ENCODE measurements at places on chromosomes 7 and 10.

DNA sequence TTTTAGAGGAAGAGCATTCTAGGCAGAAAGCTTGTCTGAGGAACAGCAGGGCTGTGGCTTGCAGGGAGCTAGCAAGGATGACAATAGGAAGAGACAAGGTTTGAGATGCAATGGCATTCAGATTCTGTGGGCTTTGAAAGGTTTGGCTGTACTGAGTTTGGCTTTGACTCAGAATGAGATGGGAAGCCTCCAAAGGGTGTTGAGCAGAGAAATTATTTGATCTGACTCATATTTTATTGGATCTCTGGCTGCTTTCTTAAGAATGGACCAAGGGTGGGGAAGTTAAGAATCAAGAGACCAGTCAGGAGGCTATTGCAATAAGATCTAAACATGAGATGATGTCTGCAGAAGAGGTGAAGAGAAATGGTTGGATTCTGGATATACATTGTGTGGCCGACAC, 273.2 kb downstream of the CDK14 start:
- no peak for DNase-seq

- no peak for DNase-seq
Observed at GRCh38 chr10:5064656-5065055, 29.6 kb upstream of the AKR1C3 start.

- DNase-seq = no peak
Observed at GRCh38 chr10:103926722-103927319, 8.8 kb upstream of the STN1 start.

DNA sequence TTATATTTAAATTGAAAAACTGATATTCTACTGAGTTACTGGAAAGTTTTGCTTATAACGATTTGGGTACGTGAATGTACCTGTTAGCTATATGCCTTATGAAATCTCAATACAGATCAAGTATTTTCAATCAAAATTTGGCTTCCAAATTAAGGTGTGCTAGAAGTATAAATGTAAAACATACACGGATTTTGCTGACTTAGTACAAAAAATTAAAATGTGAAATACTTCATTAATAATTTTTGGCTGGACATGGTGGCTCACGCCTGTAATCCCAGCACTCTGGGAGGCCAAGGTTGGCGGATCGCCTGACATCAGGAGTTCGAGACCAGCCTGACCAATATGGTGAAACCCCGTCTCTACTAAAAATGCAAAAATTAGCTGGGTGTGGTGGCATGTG, 11.7 kb downstream of the DNAJC1 start:
- no peak for DNase-seq

GRCh38 chr7:126809188-126809587, 443.6 kb downstream of the GRM8 start:
- DNase-seq = no peak

- no peak for DNase-seq
Observed at GRCh38 chr10:74988832-74989561, 122.5 kb upstream of the SAMD8 start.

- DNase-seq = no peak
Observed at GRCh38 chr10:90224791-90225566, 523.6 kb downstream of the KIF20B start.

GRCh38 chr7:5872326-5872725, 8.3 kb upstream of the OCM start:
- no peak for DNase-seq

DNA sequence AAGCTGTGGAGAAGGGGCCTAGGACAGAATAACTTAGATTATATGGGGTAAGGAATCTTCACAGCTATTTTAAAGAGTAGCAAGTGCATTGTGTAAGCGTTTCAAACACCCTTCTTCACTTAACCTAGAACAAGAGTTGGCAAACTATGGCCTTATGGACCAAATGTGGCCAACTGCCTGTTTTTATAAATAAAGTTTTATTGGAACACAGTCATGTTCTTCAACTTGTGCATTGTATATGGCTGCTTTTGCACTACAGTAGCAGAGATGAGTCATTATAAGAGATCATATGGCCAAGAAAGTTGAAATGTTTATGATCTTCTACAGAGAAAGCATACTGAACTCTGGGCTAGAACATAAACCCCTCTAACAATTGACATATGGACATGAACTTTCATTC, 187.8 kb downstream of the ETV1 start:
- no peak for DNase-seq

DNA sequence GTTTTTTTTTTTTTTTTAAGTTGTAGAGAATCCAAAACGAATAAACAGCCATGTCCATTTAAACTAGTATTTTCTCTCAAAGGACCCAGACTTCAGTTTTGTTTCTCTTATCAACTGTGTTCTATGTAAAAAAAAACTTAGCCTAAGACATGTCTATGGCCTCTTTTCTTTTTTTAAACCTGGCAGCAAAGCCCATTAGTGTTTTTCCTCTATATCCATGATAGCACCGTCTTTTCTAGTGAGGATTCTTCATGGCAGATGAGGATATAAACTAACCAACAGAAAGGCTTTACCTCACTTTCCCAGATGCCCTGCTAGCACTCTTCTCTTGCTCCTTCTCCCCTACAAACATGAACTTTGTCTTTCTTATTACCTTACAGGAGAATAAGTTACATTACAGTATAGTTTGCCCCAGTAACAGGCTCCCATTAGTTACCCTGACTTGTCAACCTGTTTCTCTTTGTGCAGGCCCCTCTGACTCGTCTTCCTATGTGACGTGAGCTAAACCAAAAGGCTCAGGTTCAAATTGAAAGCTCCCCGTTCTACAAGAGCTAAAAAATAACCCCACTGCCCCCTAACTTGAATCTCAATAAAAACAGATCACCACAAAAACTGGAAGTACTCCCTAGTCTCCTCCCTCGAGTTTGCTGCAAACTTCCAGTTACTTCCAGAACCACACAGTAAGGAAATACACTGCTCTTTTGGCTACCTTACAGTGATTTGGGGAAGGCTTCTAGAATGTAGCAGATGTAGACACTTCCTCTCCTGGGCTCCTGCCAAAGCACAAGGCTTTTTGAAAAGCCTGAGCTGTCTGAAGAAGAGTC, 20.1 kb downstream of the P4HA1 start:
- no peak for DNase-seq

- no peak for DNase-seq
Observed at GRCh38 chr7:14859267-14859666, 43.3 kb downstream of the DGKB start.

DNA sequence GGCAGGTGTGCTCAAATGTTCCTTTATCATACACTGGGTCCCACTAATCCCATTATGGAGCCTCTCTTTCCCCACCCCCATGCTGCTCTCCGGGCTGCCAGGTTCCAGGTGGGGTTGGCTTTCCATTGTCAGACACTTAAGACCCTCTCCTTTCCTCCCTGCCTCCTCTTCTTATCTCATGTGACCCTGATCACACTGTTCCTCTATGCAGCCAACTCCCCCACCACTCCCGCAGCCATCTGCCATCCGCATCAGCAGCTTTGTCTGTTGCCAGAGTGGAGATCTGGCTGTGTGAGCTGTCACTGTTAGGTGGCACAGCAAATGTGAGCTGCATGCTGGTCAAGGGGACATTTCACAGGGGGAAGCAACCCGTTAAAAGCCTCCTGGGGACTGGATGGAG, 391.4 kb downstream of the TNS3 start:
- no peak for DNase-seq

DNA sequence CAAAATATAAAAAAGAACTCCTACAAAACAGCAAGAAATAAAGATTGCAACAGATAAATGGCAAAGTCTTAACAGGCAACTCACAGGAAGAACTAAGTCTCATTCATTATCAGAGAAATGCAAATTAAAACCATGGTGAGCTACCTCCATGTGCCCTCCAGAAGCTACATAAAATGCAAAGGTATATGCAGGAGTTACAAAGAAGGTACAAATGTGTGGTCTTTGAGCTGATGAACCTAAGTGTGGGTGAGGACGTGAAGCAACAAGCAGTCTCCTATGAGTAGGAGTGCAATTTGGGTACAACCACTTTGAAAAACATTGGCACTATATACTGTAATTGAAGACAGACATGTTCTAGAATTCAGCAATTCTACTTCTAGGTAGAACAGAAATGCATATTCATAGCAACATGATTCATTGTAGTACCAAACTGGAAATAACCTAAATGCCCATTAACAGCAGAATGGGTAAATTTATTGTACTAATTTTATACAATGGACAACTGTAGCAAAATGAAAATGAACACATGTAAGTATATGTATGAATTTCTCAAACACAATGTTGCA, 61.6 kb upstream of the KCNMA1 start:
- no peak for DNase-seq

- DNase-seq = no peak
Observed at GRCh38 chr7:90298145-90299038, 22.7 kb downstream of the FAM237B start.

DNA sequence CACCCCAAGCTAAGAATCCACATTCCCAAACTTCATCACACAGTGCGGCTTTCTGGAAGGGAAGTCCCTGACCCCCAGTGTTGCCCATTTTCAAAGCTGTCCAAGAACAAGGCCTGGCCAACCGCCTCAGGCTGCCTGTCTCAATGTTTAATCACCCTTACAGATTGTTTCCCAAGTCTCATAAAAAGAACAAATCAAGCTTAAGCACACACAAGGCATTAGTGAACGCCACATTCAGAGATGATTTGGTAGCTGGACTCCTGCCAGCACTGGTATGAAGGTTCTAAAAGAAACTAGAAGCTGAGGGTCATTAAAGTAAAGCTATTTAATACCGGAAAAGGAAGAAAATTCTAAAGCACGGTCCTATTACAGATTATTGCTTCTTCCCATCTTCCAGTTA, 35.6 kb downstream of the C10orf90 start:
- no peak for DNase-seq

DNA sequence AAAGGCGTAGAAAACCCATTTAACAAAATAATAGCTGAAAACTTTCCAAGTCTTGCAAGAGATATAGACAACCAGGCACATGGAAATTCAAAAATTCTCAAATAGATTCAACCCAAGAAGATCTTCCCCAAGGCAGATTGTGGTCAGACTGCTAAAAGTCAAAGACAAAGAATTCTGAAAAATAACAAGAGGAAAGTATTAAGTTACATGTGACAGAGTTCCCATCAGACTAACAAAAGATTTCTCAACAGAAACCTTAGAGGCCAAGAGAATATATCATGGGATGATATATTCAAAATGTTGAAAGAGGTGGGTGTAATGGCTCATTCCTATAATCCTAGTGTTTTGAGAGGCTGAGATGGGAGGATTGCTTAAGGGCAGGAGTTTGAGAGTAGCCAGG, 59.8 kb downstream of the TMEM178B start:
- DNase-seq = no peak

DNA sequence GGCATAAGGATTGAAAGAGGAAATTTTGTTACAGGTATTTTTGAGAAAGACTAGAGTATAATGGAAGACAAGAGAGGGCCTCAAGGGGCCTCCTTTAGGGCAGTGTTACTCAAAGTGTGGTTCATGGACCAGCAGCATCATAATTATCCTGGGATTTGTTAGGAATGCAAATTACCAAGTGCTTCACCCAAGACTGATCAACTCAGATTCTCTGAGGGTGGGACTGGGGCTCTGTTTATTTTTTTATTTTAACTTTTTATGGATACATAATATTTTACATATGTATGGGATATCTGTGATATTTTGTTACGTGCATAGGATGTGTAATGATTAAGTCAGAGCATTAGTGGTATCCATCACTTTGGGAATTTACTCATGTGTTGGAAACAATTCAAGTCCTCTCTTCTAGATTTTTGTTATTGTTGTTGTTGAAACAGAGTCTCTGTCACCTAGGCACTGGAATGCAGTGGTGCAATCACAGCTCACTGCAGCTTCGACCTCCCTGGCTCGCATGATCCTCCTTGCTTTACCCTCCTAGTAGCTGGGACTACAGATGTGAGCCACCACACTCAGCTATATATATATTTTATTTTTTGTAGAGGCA, 2.2 kb upstream of the KCTD7 start:
- DNase-seq = no peak

GRCh38 chr7:111844904-111845671, 282.8 kb upstream of the IMMP2L start:
- DNase-seq = no peak

- no peak for DNase-seq
Observed at GRCh38 chr7:84617265-84618030, 422.9 kb upstream of the SEMA3A start.

DNA sequence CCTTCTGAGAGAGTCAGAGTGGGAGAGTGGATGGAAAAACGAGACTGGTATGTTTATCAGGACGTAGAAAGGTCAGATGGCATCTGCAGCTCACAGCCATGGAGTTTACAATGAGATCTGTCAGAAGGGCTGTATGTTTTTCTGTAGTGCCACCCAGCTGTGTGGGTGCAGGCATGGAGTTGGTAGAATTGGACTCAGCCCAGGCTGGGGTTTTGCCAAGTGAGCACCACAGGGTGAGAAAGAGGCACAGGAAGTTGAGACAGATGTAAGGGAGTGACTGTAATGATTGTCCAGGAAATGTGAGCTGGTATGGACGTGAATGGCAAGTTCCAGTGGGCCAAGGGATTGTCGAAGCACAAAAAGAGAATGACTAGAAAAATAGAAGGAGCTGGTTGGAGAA, 9.1 kb upstream of the ZYX start:
- no peak for DNase-seq

DNA sequence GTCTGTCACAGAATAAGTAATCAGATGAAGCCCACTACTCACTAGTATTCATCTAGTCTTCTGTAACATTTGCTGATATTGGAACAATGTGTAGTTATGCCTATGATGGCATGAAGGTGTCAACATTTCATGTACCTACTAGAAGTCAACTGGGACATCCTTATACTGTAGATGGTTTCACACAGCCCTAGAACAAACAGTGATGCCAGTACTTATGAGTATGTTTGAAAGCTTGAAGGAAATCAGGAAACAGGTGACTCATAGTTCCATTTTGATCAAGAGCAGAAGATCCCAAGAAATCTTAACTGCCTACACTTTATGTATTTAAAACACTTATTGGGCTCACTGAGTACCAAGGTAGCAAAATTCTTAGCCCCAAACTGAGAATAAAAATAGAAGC, 1519.6 kb downstream of the REEP3 start:
- no peak for DNase-seq

GRCh38 chr7:42049761-42050160, 187.2 kb downstream of the GLI3 start:
- DNase-seq = no peak

DNA sequence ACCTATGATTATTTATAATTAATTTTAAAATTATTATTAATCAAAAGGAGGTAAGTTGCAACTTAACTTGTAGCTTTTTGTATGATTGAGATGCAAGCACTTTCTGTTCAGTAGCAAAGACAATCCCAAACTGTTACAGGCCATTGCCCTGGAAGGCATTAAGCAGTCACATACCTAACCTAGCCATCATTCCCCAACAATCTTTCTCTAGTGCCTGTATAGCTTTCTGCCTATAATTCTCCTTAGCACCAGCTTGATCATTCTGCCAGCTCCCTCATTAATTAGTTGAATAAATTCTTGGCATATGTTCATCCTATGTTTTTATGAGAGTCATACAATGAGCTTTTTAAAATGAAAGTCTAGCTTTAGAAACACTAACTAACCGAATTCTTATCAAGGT, 178.9 kb upstream of the TMEM106B start:
- no peak for DNase-seq

All from GOT3 (cell line).